ENCODE measurements at places on chromosomes 2 and 18.

DNA sequence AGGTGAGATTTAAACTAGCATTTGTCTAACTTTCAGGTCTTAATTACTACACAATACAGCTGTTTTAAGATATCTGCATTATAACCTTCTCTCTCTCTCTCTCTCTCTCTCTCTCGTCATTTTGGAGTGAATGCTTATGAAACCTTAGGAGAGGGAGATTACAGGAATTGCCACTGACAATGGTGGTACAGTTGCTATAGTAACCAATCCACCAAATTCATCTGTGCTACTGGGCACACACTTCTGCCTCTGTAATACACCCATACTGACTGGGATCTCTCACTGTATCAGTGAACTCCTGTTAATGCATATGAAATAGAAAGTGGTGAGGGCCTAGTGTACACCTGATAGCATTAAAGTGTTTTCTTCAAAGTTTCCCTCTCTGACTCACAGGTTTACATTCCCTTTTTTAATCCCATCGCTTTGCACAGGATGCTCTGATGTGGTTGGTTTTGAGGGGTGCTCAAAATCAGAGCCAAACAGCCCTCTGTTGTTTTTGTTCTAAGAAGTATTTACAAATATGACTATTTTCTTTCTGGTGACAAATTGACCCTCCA, 13.1 kb downstream of the KLHL14 start:
- no peak for DNase-seq

DNA sequence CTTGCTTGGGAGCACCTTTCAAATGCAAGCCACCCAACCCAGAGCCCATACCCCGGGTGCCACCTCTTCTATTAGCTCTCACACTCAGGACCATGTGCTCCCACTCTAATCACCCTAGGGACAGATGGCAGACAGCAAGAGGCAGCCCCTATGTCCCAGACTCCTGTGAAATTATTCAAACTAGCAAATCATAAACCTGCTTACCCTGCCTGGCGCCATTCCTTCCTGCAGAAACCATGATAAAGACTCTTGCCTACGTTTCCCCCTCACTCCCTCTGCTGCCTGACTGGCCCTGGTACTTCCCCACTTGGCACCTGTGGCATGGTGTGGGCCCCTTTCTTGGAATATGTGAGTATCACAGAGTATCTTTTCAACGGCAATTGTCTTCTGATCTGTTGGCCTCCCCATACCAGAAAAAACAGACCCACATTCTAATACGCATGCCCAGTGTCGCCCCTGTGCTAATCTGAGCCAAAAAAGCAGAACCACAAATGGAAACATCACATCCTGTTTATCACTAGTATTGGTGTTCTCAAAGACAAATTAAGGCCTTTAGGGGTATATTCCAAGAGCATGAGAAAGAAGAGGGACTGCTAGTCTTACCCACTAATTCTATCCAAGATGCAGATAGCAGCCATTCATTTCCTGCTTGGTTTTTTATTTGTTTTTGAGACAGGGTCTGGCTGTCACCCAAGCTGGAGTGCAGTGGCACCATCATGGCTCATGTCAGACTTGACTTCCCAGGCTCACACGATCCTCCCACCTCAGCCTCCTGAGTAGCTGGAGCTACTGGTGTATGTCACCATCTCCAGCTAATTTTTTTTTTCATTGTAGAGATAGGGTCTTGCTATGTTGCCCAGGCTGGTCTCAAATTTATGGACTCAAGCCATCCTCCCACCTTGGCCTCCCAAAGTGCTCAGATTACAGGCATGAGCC, 44.1 kb upstream of the TTC39C start:
- peak; percentile 66 for DNase-seq

DNA sequence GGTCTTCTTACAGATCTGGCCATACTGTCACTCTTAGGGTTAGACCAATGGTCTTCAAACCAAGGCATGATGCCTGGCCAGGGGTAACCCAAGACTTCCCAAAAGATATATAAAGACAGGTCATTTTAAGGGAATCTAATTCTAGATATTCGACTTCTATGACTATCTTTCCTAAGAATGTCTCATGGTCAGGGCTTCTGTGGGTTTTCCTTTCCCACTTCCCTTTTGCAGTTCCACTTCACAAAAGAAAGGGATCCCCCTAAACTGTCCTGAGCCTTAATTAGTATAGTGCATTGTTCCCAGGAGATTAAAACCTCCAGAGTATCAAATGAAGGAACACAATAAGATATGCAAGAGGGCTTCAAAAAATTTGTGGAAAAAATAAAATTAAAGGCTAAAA, 223.6 kb upstream of the SIX2 start:
- no peak for DNase-seq

GRCh38 chr2:170332676-170333402, 154.9 kb downstream of the MYO3B start:
- DNase-seq, result no peak

DNA sequence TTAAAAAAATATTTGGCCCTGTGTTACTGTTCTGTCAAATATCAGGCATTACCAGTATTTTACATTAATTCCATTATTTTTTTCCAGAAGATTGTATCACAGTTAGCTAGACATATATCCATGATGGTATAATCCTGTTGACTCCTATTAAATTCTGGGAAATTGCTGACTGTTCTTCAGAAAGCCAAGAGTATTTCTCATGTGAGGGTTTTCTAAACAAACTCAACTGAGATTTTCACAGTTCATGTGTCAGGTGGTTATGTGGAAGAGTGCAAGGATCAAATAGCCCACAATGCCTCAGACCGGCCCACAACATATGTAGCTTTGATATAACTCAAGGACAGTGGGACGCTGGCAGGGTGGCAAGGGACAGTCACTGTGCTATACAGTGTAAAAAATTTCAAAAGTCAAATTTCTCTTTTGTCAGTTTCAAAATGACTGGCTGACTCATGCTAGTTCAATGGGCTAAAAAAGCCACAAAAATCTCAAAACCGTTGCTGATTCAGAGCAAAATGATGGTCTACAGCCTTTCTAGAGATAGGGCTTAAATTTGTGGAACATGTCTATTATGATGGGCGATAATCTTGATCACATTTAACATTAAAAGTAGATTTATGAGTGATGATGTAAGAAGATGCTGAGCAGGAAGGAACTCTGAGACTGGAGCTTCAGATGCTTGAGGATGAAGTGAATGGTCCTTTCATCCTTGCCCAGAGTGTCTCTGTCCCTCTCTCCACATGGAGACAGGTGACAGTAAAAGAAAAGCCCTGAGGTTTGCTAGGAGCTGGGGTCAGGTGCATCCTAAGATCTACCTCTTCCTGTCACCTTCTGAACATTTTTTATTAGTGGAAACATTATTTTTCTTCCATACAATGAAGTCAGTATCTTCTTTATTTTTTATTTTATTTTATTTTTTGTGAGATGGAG, 175.8 kb upstream of the PIEZO2 start:
- DNase-seq, result no peak

- DNase-seq, result no peak
Observed at GRCh38 chr2:64652231-64653108, 1.2 kb downstream of the SERTAD2 start.

DNA sequence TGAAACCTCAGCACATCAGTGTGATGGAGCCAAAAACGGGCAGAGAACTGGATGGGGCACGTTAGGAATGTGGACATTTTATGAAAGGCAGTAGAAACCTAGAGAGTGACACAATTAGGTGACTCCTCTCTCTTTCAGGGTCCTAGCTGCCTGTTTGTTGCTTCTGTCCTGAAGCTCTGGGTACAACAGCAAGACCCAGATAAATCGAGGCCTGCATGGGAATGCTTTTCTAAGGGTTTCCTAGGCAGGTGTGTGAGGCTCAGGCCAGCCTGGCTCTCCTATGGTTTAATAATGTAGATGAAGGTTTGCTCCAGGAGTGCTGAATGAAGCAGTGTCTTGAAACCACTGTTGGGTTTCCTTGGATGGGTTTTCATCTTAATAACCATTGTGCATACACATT, 517.1 kb upstream of the RAB6C start:
- no peak for DNase-seq

DNA sequence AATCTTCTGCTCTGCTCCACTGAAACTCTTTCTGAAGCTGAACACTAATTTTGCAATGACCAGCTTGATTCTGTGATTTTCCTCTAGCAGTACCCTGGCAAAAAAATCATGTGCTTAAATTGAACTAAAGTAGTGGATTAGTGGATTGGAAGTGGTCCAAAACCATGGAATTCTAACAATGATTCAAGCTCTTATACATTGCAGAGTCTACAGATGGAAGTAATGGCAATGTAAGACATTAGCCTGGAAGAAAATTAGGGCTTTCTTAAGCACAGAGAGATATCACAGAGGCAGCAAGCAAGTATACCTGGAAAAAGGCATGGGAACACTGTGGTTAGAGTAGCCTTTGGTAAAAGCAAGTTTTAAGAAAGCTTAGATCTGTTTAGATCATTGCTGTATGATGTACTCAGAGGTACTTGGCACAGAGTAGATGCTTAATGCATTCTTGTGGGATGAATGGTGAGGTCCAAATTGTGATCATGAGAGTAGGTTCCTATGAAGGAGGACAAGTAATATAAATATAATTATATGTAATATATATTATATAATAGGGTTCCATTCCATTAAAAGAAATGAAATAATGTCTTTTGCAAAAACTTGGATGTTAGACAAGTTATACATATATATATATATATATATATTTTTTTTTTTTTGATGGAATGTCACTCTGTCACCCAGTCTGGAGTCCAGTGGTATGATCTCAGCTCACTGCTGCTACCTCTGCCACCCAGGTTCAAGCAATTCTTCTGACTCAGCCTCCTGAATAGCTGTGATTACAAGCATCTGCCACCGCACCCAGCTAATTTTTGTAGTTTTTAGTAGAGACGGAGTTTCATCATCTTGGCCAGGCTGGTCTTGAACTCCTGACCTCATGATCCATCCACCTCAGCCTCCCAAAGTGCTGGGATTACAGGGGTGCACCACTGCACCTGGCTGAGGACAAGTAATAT, 172.2 kb upstream of the SCN7A start:
- no peak for DNase-seq

DNA sequence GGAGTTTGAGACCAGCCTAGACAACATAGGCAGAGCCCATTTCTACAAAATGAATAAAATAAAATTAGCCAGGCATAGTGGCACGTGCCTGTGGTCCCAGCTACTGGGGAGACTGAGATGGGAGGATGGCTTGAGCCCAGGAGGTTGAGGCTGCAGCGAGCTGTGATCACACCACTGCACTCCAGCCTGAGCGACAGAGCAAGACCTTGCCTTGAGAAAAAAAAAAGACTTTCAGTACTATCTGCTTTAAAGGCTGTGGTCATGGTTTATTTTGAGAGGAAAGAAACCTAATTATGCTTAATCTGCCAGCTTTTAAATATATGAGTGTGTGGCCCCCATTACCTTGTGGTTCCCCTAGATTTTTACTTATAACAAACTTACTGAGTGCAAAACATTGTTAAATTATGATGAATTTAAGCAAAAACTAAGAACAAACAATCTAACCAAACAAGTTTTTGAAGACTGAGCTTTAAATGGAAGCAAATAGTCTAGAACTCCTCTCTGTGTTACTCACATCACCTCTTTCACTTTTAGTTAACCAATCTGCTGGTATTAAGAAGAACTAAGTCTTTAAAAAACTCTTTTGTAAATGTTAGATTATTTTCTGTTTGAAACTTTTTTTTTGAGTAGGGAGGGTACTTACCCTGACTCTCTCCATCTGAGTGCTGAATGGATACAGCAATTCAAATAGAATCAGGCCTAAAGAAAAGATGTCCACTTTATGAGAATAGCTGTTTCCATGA, 65.4 kb downstream of the EIF2AK3 start:
- DNase-seq, result no peak

DNA sequence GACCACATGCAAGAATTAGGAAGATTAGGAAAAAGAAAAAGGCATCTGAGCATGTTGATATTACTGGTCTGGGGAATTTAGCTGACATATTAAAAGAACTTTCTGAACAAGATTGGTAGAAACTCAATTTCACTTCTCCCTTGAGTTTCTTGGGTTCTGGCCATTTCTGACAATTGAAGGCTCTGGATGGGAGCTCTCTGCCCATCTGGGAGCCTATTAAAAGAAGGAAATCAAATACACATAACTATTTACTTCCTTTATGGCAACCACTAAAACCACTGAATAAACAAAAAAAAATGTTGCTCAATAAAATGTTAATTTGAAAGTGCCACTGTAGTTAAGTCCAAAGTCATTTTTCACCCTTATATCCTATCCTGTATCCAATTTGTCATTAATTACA, 216.8 kb upstream of the HNMT start:
- no peak for DNase-seq

GRCh38 chr2:223542501-223542900, 59.7 kb downstream of the SCG2 start:
- no peak for DNase-seq

DNA sequence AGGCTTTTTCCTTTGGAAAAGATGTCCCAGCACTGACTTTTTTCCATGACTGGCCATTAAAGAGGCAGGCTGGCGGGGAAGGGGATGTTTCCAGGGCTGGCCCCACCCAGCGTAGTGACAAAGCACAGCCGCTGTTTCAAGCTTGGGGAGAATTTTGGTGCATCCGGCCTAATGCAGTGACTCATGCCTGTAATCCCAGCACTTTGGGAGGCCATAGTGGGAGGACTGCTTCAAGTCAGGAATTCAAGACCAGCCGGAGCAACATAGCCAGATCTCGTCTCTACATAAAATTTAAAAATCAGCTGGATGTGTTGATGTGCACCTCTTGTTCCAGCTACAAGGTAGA, 78.0 kb upstream of the SH3BP4 start:
- no peak for DNase-seq

- no peak for DNase-seq
Observed at GRCh38 chr2:215407590-215408264, 28.1 kb downstream of the FN1 start.

DNA sequence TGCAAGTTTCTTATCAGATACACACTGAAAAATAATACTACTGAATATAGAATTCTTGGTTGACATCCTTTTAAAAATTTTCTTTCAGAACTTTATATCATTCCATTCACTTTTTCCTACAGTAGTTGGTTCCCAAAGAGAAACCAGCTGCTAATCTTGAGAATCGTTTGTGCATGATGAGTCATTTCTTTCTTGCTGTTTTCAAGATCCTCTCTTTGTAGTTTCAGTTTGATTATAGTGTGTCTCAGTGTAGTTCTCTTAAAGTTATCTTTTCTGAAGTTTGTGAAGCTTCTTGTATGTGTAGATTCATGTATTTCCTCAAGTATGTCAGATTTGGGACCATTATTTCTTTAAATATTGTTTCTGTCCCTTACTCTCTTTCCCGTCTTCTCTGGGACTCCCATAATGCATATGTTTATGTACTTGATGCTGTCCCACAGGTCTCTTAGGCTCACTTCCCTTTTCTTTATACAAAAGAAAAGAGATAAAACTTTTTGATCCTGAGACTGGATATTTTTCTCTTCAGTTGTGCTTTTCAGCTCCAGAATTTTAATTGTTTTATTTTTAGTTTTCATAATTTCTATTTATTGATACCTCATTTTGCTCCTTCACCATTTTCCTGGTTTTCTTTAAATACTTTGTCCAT, 801.0 kb downstream of the TDRD15 start:
- DNase-seq, result no peak

- DNase-seq, result no peak
Observed at GRCh38 chr2:235445116-235445515, 48.7 kb upstream of the AGAP1 start.

DNA sequence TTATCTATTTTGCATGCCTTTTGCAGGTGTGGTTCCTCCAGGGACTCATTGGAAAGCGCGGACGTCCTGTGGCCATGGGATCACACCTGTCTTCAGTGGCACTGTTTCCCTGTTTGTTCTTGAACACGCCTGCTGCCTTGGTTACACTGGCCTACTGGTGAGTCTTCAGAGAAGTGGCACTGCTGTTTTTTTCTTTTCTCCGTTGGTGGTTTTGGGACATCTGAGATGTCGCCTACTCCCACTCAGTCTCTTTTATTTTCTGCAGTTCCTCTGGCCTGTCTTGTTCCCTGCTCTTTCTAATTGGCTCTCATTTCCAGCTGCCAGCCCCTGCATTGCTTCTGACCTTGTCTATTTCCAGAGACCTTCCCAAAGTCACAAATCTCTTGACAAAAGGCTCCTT, 35.7 kb upstream of the POU3F3 start:
- DNase-seq, result no peak

Measured in activated CD4-positive, alpha-beta T cell treated with anti-CD3 and anti-CD28 coated beads, Interleukin-2, amount 50 U/mL, for 4 hours (primary cell).